Stimulated activated CD4-positive, alpha-beta T cell treated with anti-CD3 and anti-CD28 coated beads, Interleukin-1b, Interleukin-23, amount 100 ng/mL, for 4 hours (primary cell): ENCODE measurements at places on chromosomes 7 and 10.

DNA sequence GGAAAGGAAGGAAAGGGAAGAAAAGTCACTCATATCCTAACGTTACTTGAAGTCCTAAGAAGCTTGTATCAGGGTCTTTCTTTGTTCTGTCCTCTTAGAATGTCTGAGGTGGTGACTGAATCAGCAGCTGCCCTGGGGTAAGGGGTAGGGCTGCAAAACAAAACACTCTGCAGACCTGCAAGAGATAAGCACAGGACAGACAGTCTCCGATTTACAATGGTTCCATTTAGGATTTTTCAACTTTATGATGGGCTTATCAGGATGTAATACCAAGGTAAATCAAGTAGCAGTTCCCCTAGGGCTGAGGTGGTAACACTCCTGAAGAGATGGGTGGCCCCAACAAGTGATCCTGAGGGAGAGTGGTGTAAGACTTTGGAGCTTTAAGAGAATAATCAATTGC lies 16.5 kb downstream of the KDM7A start:
- DNase-seq, result no peak

DNA sequence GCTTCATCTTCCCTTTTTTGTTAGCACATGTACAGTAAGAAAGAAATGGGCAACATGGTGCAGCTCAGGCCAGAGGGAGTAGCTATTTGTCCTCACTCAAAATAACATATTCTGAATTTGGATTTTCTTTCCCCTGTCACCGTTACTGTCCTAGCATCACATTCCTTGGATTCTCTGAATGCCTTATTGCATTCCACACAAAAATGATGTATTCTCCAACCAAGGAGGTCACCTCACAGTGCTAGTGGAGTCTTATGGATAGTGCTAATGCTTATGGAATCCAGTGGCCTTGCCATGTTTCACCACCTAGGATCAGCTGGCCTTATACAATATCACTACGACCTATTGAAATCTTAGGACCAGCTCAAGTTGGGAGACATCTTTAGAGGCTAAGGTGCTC lies 7.2 kb downstream of the PRSS58 start:
- no peak for DNase-seq

DNA sequence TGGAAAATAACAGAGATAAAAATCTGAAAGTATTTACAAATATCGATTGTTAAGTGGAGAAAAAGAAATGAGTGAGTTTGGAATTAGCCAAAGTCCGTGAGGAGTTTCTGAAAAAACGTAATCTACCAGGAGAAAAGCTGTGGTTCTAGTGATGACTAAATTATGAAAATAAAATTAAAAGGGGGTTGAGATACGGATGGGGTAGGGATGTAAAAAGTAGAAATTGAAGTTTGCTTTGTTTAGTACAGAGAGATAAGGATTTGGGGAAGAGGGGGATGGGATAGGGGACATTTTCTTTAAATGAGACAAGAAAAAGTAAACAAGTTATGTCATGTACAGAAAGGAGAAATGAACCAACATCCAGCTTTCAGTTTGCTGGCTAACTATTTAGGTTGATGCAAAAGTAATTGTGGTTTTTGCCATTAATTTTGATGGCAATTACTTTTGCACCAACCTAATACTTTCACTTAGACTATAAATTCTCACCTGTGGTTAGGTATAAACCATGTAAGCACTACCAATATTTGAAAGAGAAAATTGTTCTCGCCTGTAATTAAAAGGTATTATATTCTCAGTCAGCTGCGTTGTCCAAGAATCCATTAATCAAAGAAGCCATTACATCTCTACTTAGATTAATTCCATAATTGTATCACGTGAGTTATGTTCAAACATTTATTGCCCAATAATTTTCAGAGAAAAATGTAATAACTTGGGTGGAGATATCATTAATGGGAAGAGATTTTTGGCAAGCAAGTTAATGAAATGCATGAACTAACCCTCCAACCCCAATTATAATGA lies 143.0 kb upstream of the NRP1 start:
- DNase-seq, result no peak

- DNase-seq, result no peak
These were observed 105.7 kb downstream of the RAPGEF5 start for GRCh38 chr7:22251281-22251680.

GRCh38 chr7:101562531-101563197 lies 66.4 kb downstream of the MYL10 start:
- no peak for DNase-seq

DNA sequence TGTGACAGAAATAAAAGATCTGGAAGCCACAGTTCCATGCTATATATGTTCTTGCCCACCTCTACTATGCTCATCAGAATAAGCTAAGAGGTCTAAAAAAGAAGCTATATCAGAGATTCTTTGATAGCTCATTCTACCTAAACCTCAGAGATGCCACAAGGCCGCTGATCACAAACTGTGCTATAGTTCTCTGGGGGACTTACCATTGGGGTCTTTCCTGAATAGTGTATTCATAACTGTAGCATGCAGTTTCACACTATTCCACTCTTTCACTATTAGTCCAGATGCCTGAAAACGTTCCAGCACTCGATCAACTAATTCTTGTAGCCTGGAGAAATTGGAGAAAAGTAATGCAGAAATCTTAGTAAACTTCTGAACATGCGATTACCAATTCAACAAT lies 44.5 kb upstream of the SPOCK2 start:
- no peak for DNase-seq

GRCh38 chr7:156222151-156222550 lies 409.9 kb upstream of the SHH start:
- no peak for DNase-seq

DNA sequence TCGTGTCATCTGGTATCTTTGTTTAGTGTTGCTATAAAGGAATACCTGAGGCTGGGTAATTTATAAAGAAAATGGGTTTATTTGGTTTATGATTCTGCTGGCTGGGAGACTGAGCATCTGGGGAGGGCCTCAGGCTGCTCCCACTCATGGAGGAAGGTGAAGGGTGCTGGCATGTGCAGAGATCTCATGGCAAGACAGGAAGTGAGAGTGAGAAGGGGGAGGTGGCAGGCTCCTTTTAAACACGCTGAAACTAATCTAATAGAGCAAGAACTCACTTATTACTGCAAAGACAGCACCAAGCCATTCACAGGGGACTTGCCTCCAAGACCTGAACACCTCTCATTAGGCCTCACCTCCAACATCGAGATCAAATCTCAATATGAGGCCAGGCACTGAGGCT lies 11.3 kb downstream of the OIT3 start:
- no peak for DNase-seq

DNA sequence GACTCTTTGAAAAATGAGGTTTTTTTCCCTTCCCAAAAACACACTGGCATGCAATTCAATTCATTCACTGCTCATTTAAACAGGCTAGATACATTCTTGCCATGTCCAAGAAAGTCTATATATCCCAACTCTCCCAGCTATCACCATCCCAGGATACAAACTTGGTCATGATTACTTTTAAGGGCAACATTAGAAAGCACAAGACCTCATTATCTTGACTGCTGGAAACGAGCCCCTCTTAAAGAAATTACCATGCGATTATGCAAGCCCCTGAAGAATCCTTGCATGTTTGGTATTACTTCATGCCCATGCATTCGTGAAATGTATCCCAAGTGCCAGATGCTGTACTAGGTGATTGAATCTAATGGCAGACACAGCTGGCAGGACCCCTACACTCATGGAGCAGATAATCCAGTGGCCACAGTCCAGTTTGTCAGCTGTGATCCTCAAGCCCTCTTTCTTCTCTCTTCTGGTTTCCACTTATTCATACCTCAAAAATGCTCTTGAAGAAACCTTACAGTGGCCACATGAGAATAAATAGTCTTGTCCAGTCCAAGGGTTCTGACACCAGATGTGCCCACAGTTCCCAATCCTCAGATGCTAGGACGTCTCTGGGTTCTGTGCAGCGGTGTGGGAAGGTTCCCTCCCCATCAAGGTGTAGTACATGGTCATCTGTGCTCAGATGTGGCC lies 103.7 kb upstream of the HABP2 start:
- no peak for DNase-seq

GRCh38 chr7:1611708-1612241 lies 41.9 kb upstream of the PSMG3 start:
- DNase-seq, result no peak

DNA sequence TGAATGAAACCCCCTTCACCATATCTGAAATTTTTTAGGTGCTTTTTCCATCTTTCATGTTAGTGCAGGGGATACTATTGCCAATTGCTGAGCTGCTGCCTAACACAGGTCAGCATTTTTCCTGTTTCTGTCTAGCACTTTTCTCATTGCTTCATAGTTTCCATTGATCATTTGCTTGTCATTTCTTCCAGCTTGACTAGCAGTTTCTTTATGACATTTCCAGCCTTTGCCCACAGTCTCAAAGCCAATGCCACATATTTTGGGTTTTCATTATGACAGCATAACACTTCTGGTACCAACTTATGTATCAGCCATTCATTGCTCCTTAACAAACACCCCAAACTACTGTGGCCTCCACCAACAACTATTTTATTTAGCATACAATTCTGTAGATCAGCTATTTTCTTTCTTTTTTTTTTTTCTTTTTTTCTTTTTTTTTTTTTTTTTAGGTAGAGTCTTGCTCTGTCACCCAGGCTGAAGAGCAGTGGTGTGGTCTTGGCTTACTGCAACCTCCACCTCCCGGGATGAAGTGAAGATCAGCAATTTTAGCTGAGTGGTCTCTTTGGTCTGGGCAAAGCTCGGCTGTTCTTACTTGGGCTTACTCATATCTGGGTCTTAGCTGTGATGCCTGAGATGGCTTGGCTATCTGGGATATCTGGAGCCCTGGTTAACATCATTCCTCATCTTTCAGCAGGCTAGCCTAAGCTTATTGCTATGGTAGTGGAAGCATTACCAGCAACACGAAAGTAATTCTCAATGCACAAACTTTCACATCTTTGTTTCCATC lies 102.3 kb downstream of the EPC1 start:
- DNase-seq, result no peak

DNA sequence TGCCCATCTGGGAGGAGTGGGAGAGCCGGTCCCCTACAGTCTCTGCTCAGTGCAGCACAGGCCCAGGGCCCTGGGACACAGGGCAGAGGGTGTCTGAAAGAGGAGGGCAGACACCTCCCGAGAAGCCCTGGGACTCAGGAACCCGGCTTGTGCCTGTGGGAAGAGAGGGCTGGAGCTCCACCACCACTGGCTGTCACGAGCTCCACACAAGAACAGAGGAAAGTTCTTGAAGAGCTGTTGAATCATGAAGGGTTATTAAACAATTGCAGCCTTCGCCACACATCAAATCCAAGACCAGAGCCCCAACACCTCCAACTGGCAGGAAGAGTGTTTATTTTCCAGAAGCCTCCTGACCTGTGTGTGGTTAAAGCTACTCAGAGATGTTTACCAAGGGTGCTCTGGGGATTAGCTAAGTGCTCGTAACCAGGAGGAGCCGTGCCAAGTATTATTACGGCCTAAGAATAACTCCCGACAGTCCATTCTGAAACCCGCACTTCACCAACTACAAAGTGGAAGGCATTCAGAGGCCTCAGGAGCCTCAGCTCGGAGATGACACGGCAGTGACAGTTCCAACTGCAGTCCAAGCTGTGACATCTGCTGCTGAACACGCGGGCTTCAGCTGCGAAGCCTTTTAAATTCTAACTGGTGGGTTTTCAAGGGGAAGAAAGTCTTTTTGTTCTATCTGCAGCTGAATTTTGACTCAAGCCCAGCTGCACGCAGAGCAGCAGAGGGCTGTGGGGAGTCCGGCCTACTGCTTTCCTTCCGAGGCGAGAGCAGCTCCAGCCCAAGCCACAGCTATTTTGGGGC lies 75.1 kb downstream of the MAD1L1 start:
- DNase-seq, result no peak

DNA sequence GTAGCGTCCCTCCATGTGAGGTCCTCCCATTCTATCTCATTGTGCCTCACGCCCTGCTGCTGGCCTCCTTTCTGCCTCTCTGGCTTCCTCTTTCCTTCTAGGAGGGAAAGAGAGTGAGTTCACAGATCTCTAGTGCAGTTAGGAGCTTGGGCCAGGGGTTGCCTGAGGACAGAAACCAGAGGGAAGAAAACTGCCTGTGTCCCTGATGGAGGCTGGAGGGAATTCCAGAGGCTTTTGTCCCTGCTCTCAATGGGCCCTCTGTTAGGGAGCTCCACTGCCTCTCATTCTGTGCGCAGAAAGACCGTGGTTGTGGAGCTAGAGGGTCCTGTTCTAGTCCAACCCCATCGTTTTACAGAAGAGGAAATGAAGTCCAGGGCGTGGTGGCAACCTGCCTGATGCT lies 4.6 kb downstream of the MARVELD1 start:
- no peak for DNase-seq

DNA sequence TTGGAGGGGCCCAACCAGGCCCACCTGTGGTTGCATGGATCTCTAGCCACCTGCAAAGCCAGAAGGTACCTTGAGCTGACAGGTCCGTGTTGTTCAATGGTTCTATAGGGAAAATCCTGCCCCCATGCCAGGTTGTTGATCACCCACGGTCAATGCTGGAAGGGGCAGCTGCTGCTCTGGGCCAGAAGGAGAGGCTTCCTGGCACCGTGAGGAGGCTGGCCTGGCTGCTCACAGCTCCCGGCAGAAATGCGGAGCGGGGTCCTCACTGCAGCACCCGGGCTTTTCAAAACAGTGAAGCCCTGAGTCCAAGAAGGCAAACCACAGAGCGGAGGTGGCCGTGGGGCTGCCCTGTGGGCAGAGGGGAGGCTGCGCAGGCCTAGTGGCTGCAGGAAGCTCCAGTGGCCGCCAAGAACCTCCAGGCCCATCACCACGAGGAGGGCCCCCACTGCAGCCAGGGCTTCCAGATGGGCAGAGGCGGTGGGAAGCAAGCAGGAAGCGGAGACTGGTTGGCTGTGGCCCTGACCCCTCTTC lies 25.0 kb upstream of the GPR146 start:
- DNase-seq, result no peak
